A549 treated with DMSO at 1 μM for 4 hours (cell line): ENCODE measurements at places on chromosomes 3 and 15. TPM values are rescaled to one million over a fixed set of nuclear protein-coding genes. Genes with fewer than 3 reads are reported as not detected.

Gene VILL
- total RNA-seq, result 0.10 to 0.27 TPM (median 0.15 TPM) in 4 of 5 replicates, not detected in the other

Gene PLCH1
- total RNA-seq, result 1.0 to 1.6 TPM (median 1.2 TPM) in 5 replicates

Gene ARHGAP11A
- 66.2 to 98.2 TPM (median 90.5 TPM) in 5 replicates for total RNA-seq

Gene ATP13A5
- not detected in 5 replicates for total RNA-seq

Gene TLR9
- 0.06 TPM in 1 of 5 replicates, not detected in the others for total RNA-seq

Gene DNAH12
- 0.07 to 0.12 TPM (median 0.09 TPM) in 4 of 5 replicates, not detected in the other for total RNA-seq

Gene CCDC54
- total RNA-seq, result not detected in 5 replicates

Gene PPCDC
- 18.0 to 20.4 TPM (median 18.6 TPM) in 5 replicates for total RNA-seq

Gene A4GNT
- not detected in 5 replicates for total RNA-seq

Gene CCRL2
- 0.15 to 0.38 TPM (median 0.17 TPM) in 5 replicates for total RNA-seq

Gene KNL1
- 6.4 to 9.4 TPM (median 8.4 TPM) in 5 replicates for total RNA-seq

Gene CLDN16
- total RNA-seq, result 0.06 to 0.11 TPM in 2 of 5 replicates, not detected in the others

Gene PRRT3
- 1.0 to 1.5 TPM (median 1.4 TPM) in 5 replicates for total RNA-seq

Gene CISH
- total RNA-seq, result 0.48 to 0.75 TPM (median 0.70 TPM) in 5 replicates

Gene MUC4
- total RNA-seq, result 0.05 to 0.06 TPM in 2 of 5 replicates, not detected in the others

Gene TNFAIP8L3
- 4.3 to 7.1 TPM (median 5.6 TPM) in 5 replicates for total RNA-seq
